ENCODE measurements at places on chromosomes 1 and 21.

- DNase-seq: no peak
Observed at GRCh38 chr1:87719658-87720057, 391.0 kb downstream of the LMO4 start.

- DNase-seq: no peak
Observed at GRCh38 chr21:45443595-45444181, 38.7 kb downstream of the COL18A1 start.

DNA sequence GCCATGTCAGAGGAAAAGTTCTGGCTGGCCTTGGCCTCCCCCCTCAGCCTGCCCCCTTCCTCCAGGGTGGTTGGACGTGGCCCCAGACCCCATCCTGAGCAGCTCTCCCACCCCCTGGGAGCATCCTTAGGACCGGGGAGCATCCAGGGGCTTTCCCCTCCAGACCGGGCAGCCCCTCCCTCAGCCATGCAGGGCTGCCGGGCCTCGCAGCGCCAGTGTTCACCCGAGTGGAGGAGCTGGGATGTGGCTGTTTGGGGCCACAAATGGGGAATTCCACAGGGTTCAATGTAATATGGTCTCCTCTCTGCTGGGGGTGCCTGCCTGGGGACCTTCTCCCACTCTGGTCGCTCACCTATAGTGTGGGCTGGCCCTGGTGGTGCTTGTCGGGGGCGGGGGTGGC is 4.2 kb upstream of the PFKL start:
- no peak for DNase-seq

DNA sequence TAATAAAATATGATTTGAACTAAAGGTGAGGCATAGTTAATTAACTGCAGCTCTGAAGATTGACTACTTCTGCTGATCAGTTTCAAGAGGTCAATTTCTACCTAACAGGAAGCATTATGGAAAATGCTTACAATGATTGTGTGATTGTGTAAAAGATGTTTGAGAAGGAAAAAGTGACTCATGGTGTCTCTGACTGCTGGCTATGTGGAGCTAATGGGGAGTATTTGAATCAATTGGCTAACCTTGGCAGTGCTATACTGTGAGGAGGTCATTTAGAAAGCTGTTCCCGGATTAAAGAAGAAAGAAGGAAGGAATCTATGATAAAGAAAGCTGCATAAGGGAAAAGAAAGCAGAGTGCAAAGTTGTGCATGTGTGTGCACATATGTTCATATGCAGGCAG is 376.5 kb downstream of the ADGRL2 start:
- DNase-seq: no peak

- no peak for DNase-seq
Observed at GRCh38 chr21:17185674-17186073, 327.2 kb upstream of the CXADR start.

DNA sequence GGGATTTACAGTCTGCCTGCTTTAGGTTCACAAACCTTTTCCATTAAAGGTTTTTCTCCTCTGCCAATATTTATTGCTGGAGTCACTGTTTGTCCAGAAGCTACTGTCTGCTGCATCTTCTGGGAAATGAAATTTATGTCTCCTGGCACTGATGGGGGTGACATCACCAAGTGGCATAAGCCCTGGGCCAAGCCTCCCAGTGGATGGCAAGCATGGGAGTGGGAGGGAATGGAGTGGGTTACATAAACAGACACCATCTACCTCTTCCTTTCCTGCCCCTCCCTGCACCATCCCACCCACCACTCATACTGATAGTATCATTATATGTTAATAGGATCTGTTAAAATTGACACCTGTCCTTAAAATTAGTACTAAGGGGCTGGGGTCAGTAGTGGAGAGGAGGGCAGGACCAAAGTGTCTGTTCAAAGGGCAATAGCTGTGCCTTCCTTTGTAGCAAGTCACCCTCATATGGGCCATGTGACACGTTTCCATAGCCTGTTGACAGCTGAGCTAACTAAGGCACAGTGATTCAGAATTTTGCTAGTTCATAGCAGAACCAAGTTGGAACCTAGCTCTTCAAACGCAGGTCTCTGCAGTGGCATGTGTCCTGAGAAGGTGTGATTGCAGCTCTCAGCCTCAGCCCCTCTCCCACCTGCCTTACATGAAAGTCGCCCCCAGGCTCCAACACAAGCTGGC is 71.0 kb downstream of the MAB21L3 start:
- DNase-seq: no peak

- DNase-seq: no peak
Observed at GRCh38 chr1:65554829-65555228, 134.4 kb downstream of the LEPR start.

DNA sequence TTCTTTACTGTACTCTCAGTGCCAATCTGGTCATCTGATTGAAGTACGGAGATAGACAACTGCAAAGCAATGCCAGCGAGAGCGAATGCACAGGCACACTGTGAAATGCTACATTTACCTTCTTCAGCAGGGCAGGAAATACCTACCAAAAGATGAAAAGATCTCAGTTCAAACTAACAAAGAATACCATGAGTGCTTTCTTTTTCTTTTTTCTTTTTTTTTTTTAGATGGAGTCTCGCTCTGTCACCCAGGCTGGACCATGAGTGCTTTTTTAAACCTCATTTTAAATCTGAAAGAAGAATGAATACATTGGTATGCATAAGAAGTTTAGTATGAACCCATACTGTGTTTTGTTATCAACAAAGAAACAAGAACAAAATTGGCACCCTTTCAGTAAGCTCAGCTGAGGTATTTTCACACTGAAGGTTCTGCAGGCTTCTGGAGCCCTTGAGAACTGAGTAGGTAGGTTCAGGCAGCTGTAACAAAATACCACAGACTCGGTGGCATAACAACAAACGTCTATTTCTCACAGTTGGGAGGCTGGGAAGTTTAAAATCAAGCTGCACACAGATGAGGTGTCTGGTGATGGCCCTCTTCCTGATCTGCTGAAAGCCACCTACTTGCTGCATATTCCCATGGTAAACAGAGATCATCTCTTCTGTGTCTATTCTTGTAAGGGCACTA is 1.7 kb upstream of the CHI3L2 start:
- DNase-seq: no peak

DNA sequence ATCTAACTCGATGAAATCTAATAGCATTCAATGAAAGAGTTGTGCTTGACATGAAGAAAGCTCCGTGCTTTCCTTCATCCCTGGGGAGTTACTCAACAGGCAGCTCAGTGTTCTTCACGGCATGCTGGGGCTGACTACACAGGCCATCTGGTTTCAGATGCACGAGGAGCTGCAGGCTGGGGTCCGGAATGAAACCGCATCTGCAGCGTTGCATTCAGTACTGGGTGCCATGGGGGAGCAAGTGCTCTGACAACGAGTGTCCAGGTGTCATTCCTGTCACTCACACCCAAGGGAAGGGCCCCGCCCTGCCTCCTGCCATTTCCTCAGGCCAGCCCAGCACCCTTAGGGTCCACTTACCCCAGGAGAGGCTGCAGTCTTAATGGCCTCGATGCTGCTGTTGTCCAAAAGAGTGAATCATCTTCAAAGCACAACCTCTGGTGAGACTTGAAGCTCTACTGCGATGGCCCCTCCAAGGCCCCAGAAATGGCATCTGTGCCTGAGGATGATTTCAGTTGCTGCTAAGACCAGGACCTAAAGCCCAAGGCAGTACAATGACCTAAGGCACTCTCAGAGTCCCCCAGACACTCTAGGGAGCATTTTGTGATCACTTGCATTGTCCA is 61.4 kb downstream of the STUM start:
- DNase-seq: no peak

DNA sequence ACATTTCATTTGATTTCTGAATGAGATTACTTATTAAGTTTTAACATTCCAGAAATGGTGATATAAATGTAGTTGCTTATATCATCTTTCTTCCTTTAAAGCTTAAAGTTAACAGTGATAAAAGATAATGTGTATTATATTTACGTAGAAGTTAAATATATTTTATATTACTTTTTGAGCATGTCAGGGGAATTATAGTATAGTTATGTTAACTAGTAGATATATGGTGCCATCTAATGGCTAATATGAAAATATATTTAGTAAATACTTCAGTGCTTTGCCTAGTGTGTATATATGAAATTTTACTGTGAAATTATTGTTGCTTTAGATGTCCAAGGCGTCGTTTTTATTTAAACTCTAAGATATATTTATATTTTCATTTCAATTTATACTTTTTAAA is 51.5 kb downstream of the SYT14 start:
- DNase-seq: no peak

GRCh38 chr1:35857830-35858229 is 25.2 kb upstream of the AGO1 start:
- no peak for DNase-seq

DNA sequence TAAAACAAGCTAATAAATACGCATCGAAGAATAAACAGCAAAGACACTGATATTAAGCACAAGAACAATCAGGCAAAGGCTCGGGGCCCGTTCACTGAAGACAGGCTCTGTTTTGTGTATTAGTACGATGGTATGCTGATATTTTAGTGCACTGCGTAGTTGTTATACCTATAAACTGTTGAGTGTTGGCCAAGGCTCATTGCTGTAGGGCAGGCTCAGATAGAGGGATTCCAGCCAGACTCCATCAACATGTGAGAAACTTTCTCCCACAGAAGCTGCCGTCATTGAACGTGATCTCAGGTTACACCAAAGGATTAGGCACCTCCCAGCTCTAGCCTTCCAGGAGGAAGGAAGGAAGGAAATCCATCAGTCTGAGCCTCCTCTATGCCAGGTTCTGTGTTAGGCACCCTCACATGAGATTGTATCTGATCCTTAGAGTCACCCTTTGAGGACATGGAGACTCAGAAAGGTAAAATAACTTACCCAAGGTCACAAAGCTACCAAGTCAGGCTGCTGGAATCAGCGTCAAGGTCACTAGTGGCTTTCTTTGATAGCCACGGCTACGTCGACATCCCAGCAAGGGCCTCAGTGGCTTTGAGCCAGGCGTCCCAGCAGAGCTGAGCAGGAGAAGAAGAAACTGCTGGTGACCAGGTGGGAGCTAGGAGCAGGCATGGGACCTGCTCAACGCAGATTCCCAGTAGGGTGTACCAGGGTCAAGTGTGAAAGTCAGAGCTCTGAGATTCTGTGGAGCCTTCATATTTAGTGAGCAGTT is 14.8 kb downstream of the BCAR3 start:
- DNase-seq: no peak

GRCh38 chr1:179953974-179954492 is 577 bp upstream of the CEP350 start:
- no peak for DNase-seq

DNA sequence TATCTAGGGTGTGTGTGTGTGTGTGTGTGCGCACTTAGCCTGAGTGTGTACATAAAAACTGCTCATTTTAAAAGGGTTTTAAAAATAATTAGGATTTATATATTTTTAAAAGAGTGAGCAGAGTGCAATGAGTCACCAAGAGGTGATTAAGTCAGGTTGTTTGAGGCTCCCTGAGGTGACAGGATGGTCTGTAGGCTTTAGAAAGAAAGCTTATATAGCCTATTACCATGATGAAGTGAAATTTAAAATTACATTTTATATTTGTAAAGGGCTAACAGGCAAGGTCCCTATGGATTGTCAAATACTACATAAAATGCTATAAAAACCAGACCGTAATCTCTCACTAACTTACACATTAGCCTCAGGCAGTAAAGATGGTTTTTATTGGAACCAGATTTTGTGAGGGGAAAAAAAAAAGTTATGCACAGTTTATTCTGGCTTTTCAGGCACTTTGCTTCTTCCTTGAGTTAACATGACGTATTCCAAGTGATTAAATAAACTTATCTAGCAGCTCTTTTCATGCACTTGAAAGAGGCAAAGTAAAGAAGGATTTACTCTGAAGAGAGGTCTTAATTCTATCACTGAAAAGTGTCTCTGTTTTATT is 711.7 kb upstream of the PTBP2 start:
- DNase-seq: no peak

GRCh38 chr1:151918819-151919610 is 9.7 kb upstream of the THEM4 start:
- no peak for DNase-seq

- no peak for DNase-seq
Observed at GRCh38 chr1:35556484-35557117, 602 bp downstream of the KIAA0319L start.

DNA sequence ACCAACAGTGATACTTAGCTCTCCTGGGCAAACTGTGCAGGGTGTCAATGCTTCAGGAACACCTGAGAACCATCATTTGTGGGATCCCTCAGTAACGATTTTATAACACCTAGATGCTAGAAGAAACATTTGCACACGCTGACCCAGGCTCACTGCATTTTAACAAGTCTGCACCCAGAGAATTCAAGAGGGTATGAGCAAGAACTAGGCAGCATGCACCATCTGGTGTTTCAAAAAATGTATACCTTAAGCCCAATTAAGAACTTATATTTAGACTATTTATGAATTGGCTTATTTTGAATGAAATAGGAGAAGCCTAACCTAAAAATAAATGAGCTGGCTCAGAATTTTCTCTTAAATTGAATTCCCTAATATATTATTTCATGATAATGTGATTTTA is 400.5 kb downstream of the GPATCH2 start:
- no peak for DNase-seq

DNA sequence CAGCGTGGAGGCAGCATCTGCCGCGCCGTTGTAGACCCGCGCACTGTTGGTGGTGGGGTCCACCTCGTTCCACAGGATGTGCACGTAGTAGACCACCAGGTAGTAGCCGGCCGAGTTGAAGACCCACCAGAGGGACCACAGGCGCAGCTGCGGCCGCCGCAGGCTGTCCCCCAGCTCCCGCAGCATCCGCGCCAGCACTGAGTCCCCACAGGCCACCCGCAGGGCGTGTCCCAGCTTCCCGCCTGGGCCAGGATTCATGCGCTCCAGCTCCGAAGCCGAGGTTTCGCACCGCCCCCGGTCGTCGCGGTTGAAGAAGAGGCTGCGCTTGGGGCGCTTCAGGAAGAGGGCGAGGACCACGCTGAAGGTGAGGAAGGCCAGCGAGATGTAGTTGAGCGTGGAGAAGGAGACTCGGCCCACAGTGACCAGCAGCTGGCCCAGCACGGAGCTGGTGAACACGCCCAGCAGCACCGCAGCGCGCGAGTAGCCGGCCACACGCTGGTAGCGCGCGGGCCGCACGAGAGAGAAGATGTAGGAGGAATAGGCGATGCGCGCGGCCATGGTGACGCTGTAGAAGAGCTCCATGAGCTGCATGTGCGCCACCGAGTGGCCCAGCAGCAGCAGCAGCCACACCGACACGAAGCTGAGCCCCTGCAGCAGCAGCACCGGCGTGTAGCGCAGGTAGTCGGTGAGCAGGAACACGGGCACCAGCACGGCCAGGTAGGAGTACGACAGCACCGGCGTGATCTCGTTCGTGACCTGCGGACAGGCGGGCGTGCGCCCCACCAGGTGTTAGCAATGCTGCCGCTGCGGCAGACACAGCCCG is 10.6 kb downstream of the SLC19A1 start:
- DNase-seq: no peak

GRCh38 chr1:8349961-8350360 is 32.0 kb downstream of the SLC45A1 start:
- no peak for DNase-seq
